GM23248 (cell line): ENCODE measurements at places on chromosomes 3 and 15. TPM values are rescaled to one million over a fixed set of nuclear protein-coding genes. Genes with fewer than 3 reads are reported as not detected.

P2RY13 gene
- not detected in 2 replicates for total RNA-seq

DNA sequence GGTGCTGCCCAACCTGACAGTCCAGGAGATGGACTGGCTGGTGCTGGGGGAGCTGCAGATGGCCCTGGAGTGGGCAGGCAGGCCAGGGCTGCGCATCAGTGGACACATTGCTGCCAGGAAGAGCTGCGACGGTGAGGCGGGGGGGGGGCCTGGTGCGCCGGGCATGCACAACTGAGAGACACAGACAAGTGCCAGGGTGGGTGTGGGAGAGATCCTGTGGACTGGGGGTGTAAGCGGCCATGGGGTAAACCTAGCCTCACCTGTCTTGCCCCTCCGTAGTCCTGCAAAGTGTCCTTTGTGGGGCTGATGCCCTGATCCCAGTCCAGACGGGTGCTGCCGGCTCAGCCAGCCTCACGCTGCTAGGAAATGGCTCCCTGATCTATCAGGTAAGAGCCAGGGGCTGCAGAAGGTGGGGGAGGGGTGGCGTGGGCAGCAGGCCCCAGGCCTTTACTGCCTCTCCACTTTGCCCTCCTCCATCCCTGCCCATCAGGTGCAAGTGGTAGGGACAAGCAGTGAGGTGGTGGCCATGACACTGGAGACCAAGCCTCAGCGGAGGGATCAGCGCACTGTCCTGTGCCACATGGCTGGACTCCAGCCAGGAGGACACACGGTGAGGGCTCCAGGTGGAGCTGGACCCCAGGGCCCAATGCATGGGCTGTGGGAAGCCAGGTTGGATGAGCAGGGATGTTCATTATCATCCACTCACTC lies 3.3 kb downstream of the CHRD start:
- DNase-seq = no peak

- no peak for DNase-seq
Observed at GRCh38 chr15:73454096-73454495, 11.1 kb downstream of the REC114 start.

TRIM42 gene
- not detected in 2 replicates for total RNA-seq

DNA sequence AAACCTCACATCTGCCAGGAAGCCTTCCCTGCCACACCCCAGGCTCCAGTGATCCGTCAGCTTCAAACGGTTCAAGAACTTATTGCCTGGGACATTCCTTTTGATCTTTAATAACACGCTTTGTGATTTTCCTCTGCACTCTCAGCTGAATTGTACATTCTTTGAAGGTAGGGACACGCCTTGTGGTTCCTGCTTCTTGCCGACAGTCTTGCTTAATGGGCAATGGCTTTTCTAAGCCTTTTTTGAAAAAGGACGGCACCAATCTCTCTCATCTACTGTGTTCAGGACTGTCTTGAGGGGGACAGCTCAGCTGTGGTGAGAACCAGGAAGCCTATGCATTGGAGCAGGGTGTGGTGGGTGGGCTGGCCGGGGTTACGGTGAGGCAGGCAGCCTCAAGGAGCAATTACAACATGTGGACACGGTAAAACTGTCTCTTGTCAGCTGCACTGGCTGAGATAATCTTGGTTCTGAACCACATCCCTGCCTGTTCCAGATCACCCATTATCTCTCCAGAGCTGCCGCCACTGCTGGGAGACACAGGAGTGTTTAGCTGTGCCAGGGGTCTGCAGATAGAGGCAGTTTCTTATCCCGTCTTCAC lies 46.0 kb upstream of the GLCE start:
- no peak for DNase-seq

PLA2G4E gene
- not detected in 2 replicates for total RNA-seq

BFSP2 gene
- not detected in 2 replicates for total RNA-seq

DNA sequence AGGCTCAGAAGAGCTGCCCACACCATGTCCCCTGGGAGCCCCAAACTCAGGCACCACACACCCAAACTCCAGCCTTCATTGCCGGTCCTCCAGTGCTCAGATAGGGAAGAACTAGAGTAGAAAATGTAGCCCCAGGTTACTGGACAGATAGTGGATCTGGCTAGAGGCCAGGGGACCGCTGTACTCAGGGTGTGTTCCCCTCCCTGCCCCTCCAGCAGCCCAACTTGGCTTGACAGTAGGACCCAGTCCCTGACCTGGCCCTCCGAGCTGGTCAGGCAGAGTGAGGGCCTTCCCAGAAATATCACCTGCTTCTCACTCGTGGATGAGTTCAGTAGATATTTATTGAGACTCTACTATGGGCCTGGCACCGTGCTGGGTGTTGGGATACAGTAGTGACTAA lies 100.0 kb downstream of the CORO2B start:
- DNase-seq = no peak

GRCh38 chr3:107284612-107285011 lies 92.6 kb upstream of the CCDC54 start:
- DNase-seq = peak; percentile 46

DNA sequence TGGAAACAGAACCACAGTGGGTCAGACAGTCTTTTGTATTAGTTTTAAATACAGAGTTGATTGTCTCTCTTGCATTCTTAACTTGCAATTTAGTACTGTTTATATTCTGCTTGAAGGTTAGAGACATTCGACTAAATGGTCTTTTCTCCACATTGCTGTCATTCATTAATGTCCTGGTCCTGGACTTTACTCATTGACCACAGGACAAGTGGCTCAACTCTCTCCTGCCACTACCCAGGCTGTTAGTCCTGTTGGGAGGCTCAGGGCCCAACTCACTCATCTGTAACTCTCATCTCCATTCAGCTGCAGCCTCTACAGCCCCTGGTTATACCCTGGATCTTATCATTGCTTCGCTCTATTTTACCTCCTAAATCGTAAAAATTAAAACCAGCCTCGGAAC lies 427.4 kb downstream of the LPP start:
- no peak for DNase-seq

DNA sequence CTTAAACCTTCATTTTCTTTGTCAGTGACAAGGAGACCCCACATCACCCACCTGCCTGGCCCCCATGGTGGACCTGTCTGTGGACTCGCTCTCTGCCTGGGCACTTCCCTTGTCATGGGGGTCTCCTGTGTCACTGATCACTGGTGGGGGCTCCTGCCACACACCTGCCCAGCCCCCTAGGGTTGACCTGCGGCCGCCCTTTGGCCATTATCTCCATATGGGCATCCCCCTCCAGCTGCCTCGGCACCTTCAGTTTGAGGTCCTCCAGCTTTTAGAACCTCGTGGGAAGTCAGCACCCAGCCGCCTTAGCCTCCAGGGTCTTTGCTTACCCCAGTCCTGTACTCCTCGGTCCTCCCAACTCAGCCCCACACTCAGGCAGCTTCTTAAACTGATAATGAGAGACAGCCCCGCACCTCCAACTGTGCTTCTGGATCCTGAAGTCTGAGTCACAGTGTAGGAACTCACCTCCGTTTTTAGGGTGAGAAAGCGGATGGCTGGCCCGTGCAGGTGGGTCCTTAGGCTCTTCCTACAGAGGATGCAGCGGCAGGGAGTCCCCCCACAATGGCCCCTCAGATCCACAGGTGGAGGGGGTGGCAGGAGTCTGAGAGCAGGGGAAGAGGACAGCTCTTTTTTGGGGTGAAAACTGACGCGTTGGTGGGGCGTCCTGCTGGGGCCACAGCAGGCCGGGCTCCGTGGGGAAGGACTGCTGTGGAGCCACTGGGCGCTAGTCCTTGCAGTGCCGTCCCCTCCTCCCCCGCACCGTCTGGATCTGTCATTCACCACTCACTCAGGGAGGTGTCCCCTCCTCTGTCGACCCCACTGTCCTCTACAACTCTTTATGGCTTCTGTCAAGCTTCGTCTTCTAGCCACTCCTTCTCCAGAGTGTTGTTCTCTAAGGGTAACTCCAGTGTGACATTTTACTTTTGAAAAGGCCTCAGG lies 8.7 kb upstream of the PRR23E start:
- DNase-seq = no peak

- DNase-seq = peak; percentile 64
Observed at GRCh38 chr15:58980351-58980939, 7.0 kb upstream of the RNF111 start.

- DNase-seq = no peak
Observed at GRCh38 chr3:193230610-193231009, 10.4 kb upstream of the PLAAT1 start.

- peak; percentile 66 for DNase-seq
Observed at GRCh38 chr3:130950641-130951040, 56.8 kb downstream of the ATP2C1 start.

FETUB gene
- not detected in 2 replicates for total RNA-seq

FSD2 gene
- not detected in 2 replicates for total RNA-seq

GRCh38 chr3:190197346-190197763 lies 76.7 kb upstream of the P3H2 start:
- no peak for DNase-seq

- no peak for DNase-seq
Observed at GRCh38 chr15:65068403-65068788, 605 bp upstream of the RASL12 start.

DNA sequence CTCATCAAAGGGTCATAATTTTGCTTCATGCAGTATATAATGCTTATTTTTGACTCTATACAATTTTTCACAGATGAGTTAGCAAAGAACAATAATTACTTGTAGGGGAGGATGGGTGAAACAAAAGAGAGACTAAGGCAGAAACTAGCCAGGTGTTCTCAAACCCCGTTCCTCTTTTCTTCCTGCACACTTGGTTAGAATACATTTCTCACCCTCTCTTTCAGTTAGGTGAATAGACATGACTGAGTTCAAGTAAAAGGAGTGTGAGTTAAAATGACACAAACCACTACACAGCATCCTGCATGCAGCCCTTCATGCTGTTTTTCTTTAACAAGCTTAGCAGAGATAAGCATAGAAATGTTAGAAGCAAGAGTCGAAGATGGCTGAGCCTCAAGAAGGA lies 922.2 kb downstream of the TBL1XR1 start:
- no peak for DNase-seq

DNA sequence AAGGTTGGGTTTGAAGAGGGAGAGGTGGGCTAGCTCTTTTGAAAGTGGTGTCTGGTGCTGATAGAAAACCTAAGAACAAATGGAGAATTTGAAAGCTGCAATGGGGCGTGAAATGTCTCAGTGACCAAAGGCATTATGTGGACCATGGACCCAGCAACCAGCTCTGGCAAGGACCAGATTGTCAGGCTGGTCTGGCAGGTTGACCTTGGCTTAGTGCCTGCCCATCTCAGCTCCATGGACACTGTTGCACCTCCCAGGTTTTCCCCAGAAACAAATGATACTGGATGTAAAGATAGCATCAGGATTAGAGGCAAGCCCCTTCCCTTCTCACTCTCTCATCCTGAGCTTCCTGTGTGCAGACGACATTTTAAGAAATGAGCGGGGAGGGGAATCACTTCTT lies 302.9 kb upstream of the LRRFIP2 start:
- DNase-seq = no peak

DNA sequence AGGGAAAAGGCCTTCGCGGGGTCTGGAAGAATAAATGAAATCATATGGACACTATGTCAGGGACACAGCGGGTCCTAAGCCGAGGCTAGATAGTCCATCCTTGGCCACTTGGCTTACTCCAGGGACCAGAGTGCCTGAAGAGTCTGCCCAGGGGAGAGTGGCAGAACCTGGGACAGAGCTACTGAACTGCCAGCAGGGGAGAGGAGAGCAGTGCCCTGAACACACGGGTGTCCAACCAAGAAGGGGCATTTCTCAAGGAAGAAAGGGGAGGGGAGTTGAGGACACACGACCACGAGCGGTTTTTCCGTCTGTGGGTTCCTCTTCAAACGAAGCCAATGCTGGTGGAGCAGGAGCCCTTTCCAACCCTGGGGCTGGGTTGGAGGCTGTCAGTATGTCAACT lies 1.0 kb downstream of the ACAN start:
- DNase-seq = no peak

- no peak for DNase-seq
Observed at GRCh38 chr15:72463702-72464101, 10.4 kb upstream of the ARIH1 start.

GRCh38 chr3:58013973-58014649 lies 5.9 kb downstream of the FLNB start:
- peak; percentile 98 for DNase-seq

DNA sequence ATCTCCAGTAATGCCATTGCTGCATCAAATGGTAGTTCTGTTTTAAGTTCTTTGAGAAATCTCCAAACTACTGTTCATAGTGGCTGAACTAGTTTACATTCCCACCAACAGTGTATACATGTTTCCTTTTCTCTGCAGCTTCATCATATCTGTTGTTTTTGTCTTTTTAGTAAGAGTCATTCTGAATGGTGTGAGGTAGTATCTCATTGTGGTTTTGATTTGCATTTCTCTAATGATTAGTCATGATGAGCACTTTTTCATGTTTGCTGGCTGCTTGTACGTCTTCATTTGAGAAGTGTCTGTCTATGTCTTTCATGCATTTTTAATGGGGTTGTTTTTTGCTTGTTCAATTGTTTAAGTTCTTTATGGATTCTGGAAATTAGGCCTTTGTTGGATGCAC lies 10.2 kb upstream of the GCSAM start:
- no peak for DNase-seq

DNA sequence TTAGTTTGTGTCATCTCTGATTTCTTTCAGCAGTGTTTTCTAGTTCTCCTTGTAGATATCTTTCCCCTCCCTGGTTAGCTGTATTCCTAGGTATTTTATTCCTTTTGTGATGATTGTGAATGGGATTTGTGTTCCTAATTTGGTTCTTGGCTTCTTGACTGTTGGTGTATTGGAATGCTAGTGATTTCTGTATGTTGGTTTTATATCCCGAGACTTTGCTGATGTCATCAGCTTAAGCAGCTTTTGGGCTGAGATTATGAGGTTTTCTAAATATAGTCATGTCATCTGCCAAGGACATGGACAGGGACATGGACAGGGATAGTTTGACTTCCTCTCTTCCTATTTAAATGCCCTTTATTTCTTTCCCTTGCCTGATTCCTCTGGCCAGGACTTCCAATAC lies 35.8 kb downstream of the MYO9A start:
- DNase-seq = no peak

DNA sequence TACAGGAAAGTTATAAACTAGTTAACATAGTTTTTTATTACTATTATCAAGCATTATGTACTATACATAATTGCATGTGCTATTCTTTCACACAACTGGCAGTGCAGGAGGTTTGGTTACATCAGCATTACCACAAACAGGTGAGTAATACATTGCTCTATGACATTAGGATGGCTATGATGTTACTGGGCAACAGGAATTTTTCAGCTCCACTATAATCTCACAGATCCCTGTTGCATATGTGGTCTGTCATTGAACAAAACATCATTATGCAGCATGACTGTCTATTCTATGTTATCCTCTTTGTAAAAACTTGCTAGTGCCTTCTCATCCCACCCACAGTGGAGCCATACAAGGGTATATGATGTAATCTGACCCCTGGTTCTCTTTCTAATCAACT lies 36.5 kb upstream of the PDZRN3 start:
- DNase-seq = peak; percentile 91

USP50 gene
- total RNA-seq = not detected in 2 replicates
